GM18507 (cell line): ENCODE measurements at places on chromosomes 5 and 9.
A peak's percentile ranks its signal among the peaks of the same experiment; 100 is the strongest.

- no peak for DNase-seq
Observed at GRCh38 chr5:77852068-77852513, 76.0 kb upstream of the TBCA start.

- no peak for DNase-seq
Observed at GRCh38 chr5:136420168-136420898, 55.0 kb upstream of the TRPC7 start.

DNA sequence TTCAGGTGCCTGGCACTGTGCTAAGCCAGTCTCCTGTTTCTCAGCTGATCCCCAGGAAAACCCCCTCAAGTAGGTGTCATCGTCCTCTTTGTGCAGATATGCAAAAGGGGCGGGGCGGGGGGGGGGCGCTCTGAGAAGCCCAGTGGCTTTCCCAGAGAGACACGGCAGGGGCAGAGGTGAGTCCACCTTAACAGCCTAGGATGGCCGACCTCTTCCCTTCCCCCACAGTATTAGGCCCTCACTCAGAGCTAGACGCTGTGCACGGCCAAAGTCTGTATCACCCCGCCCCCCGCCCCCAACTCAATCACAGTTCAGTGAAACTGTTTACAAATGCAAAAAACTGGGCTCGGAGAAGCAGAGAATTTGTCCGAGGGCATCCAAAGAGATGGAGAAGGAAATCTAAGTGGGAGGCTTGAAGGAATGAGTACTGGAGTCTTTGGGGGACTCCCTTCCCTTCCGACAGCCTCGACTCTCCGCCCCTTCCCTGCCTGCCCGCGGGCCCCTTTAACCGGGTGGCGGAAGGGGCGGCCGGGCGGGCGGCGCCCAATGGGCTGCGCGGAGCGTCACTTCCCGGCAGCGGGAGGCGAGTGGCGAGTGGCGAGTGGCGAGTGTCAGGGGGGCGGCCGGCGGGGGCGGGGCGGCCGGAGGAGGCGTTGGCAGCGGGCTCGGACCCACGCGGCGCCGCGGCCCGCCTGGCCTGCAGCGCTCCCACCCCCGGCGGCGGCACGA lies at the start of gene ERGIC1:
Gene ERGIC1 (plus strand): TSS at position 566 of the 729 bp plus-strand sequence. CDS start 163 bp downstream, at position 729.
- DNase-seq: peak; percentile 66

- DNase-seq: no peak
Observed at GRCh38 chr9:33049680-33050361, 24.7 kb downstream of the DNAJA1 start.

DNA sequence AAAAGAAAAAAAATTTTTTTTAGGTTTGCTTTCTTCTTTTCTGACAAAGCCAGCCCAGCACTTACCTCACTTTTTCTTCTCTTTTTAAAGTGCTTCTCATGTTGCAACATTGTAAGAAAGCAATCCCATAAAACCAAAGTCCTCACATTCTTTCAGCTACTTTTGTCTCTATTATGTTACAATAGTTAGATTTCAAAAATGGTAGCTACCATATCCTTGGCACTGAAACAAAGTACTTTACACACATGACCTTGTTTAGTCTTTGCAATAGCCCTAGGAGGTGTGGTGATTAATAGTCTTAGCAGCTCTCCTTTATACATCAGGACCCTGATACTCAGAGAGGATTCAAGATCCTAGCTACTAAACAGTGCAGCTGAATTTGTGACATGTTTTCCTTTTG lies 23.5 kb upstream of the CARTPT start:
- DNase-seq: no peak

GRCh38 chr9:96140296-96141127 lies 161.5 kb downstream of the HSD17B3 start:
- no peak for DNase-seq

- DNase-seq: no peak
Observed at GRCh38 chr5:140828362-140828737, 590 bp downstream of the PCDHA6 start.

DNA sequence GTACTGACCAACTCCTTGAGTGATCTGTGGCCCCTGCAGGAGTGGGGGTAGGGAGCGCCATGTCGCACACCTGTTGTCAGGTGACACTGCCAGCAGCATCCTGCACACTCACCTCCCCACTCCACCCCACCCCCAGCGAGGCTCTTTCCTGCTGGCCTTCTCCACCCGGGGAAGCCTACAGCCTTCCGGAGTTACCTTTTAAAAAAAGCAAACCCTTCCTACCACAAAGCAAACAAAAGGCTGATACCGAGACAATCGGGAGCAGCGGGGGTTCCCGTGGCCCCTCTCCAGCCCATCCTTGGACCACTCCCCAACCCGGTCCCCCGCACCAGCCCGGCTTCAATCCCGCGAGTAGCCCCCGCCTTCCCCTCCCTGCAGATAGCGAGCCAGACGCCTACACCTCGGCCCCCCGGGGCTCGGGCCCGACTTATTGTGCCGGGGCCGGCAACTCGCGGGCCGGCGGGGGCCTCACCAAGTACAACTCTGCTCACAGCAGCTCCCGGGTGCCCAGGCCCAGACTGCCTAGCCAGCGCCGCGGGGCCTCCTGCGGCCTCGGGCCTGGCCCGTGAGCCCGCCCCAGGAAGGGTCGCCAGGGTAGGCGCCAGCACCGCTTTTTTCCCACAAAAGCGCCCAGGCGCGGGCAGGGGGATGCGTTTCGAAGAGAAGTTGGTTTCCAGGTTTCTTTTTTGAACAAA lies 724 bp downstream of the MACROH2A1 start:
- peak; percentile 30 for DNase-seq

DNA sequence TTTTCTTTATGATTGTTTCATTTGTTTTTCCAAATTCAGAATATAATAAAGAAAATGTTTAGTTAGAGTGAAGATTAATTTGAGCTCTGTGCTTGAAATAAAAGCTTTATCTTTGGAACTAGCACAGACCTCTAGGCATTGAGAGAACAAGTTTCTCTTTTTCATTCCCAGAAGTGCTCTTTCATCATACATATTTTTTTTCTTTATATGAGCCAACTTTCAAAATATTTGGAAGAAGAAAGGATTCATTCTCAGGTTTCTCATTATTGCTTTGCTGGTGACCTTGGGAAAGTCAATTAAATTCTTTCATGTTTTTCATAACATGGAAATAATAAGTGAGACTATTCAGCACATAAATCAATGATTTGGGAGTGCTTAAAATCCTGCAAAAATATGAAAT lies 16.8 kb downstream of the CTXN3 start:
- DNase-seq: no peak

DNA sequence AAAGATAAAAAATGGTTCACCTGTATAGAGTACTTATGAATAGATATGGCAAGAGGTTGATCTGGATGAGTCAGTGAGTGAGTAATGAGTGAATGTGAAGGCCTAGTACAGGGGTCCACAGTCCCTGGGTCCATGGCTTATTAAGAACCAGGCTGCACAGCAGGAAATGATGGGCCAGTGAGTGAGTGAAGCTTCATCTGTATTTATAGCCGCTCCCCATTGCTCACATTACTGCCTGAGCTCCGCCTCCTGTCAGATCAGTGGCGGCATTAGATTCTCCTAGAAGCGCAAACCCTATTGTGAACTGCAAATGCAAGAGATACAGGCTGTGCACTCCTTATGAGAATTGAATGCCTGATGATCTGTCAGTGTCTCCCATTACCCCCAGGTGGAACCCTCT lies 307.7 kb upstream of the ZNF608 start:
- DNase-seq: no peak

DNA sequence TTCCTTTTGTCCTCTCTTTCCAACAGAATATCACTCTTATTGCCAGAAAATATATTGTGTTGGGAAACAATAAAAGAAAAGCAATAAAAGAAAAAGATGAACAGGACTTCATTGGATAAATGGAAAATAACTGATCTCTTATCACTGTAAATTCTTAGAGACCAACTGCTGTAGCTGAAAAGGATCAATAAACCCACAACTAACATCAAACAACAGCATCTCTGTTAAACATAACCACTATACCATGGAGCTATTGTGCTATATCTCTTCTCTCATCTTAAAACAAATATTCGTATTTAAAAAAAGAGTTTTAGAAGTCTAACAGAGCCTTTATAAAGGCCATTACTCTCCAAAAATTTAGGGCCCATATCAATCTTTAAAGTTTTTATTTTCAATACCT lies 502.4 kb downstream of the TMEM232 start:
- DNase-seq: no peak

- DNase-seq: no peak
Observed at GRCh38 chr9:83966209-83966582, 13.8 kb downstream of the HNRNPK start.

- no peak for DNase-seq
Observed at GRCh38 chr9:124412228-124412575, 3.0 kb downstream of the PSMB7 start.

- no peak for DNase-seq
Observed at GRCh38 chr5:91079037-91079436, 304.1 kb downstream of the ARRDC3 start.

DNA sequence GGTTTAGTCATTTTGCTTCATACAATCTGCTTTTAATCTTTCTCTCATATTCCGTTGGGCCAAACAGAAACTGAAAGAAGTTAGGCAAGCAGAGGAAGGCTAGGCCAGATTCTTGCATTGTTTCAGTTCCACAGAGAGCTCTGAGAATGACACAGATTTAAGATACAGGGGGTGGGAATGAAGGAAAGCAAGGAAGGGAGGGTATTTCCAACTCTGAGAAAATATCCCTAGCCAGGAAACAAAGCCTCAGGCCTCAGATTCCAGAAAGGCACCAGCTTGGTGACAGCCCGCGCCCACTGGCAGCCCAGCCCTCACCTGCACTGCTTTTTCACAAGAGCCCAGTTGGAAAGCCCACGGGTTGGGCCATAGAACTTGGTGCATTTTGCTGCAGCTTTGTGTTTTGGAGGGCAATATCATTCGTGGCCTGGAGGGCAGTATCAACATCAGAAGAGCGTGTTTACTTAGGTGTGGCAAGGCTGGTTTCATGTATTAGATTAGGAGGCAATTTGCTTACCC lies 63.5 kb downstream of the ENC1 start:
- DNase-seq: peak; percentile 22

GRCh38 chr9:27352457-27353165 lies 55.7 kb upstream of the EQTN start:
- no peak for DNase-seq

GRCh38 chr5:181054138-181054537 lies 14.1 kb downstream of the BTNL9 start:
- no peak for DNase-seq

DNA sequence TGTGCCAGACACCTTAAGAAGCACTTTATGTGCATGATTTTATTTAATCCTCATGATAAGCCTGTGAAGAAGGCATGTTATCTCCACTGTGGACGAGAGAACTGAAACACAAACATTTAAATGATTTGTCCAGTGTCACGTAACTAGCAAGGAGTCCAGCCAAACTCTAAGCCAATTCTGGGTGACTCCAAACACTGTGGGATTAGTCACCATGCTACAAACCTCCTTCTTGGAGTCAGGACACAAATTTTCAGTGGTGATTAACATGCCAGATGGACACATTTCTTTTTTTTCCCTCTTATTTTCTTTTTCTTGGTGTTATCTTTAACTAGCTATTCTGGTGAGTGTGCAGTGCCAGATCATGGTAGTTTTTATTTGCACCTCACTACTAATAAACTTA lies 316.8 kb downstream of the NDUFS4 start:
- DNase-seq: no peak

GRCh38 chr5:151151793-151152192 lies 5.8 kb downstream of the ANXA6 start:
- DNase-seq: no peak

DNA sequence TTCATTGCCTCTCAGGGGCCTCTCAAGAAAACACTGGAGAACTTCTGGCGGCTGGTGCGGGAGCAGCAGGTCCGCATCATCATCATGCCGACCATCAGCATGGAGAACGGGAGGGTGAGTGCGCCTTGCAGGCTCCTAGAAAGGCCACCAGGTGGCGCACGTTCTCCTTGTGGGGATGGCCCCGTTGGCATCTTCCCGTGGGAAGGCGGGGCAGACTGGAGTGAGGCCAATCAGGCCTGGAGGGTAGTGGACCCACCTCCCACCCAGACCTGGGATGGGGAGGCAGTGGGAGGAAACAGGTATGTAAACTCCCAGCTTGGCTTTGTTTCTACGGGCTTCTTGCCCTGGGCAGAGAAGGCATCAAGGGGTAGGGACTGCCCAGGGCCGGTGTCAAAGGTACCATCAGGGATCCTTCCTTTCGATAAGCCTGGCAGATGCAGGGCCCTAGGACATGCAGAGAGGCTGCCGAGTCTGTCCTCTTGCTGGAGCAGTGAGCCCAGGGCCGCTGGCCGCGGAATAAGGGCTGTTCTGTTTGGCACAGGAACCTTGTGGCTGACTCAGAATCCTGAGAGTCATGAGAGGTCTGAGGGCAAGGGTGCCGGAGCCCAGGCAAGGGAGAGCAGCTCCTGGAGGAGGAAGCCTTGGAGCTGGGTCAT lies 18.9 kb upstream of the SPTLC1 start:
- DNase-seq: peak; percentile 54

GRCh38 chr9:107919263-107919662 lies 429.7 kb upstream of the KLF4 start:
- no peak for DNase-seq

DNA sequence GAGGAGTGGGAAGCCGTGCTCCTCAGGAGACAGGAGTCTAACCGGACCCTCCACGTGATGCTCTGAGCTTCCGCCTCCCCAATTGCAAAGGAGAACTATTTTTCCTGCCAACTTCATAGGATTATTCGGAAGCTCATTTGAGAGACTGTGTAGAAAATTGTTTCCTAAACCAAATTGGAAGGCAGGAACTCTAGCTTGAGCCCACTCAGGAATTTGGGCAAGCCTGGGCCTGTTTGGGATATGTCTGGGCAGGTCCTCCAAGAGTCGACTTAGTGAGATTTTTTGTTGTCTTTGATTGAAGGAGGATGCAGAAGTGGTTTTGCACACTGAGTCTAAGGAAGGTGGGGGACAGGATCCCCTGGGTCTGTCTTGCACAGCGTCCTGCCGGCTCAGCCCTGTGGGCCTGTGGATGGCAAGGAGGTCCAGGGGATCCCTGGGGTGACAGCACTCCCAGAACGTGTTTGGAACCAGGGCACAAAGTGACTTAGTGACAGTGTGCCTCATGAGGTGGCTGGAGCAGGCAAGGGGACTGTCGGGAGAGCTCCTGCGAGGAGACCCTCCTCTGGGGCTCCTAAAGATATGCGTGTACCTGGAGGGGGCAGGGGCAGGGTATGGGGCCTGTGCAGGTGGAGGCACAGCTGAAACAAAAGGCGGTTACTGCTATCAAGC lies 283.3 kb downstream of the NSG2 start:
- no peak for DNase-seq

- no peak for DNase-seq
Observed at GRCh38 chr9:84711936-84712335, 42.4 kb downstream of the NTRK2 start.

DNA sequence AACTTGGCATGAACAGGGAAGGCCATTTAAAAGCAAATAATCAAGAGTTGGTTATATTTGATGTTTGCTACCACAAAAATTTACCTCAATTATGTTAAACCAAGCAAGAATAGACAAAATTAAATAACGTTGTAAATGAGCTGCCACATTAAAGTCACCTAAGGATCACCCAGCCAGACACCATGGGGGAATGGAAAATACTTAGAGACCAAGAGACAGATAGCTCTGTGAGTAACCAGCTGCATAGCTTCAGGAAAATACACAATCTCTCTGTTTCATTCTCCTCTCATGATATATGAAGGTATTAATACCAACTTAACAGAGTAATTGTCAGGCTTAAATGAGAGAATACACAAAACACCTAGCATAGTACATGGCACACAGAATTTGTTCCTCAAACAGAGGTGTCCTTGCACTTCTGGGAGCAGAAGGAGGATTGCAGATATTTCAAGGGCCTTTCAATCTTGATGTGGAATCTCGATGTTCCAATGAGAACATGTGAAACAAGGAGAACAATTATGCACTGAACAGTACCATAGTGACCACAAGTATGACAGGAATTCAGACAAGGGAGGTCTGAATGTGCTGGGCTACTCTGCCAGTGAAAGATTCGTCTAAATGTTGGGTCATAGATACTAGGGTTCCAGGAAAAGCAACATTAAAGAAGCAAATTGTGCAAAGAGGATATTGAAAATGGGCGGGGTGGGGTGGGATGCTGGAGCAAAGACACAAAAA lies 18.6 kb downstream of the JAKMIP2 start:
- no peak for DNase-seq
